ENCODE measurements at places on chromosomes 16 and 17.
A peak's percentile ranks its signal among the peaks of the same experiment; 100 is the strongest.

GRCh38 chr17:10200645-10201044 lies 2.2 kb upstream of the GAS7 start:
- DNase-seq: no peak

GRCh38 chr16:6853565-6853964 lies 479.1 kb upstream of the RBFOX1 start:
- no peak for DNase-seq

GRCh38 chr17:10931133-10931532 lies 93.2 kb upstream of the PIRT start:
- no peak for DNase-seq

DNA sequence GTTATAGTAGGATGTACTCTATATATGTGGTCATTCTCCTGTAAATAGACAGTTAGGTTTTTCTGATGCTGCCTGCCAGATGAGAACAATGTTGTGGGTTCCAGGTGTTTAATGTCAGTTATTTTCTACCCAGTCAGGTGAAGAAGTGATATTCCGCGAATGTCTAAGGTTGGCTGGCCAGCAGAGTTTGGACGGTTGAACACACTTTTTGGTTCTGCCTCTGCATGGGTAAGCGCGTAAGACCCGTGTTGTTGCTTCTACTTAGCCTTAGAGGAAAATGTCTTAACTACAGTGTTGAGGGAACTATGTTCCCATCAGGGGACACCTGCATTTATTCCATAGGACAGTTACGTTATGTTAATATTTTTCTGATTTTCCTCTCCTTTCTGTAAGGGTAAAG lies 162.6 kb downstream of the MAP2K6 start:
- DNase-seq: no peak

DNA sequence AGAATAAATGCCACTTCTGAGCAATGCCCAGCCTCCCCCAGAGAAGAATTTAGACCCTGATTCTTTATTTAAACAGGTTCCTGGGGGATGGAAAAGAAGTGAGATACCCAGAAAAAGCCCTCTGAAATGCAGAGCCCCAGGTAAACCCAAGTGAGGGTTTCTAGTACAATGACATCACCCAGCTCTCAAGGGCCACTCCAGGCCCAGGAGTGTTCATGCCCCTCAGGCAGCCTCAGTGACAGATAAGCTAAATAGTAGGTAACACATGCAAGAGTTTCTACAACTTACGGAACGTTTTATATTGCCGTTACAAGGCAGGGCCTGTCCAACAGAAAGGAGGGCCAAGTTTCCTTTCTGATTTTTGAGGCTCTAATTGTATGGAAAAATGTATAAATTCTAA lies 683.7 kb upstream of the SALL1 start:
- DNase-seq: no peak

- DNase-seq: no peak
These were observed 343.7 kb upstream of the SOX9 start for GRCh38 chr17:71777048-71777640.

- DNase-seq: peak; percentile 97
These were observed 27.8 kb downstream of the BAHCC1 start for GRCh38 chr17:81422776-81423697.

DNA sequence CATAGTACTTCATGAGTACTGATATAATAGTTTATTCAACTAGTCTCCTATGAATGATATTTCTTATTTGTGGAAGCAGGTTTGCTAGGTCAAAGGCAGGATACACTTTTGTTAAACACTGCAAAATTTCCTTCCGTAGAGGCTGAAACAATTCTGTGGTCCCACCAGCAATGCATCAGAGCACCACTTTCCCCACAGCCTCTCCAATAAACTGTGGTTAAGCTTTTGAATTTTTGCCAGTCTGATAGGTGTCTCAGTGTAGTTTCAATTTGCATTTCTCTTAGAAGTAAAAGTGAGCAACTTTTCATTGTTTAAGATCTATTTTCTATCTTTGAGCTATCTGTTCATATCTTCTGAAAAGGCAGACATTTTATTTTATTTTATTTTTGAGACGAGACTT lies 36.4 kb upstream of the CORO6 start:
- no peak for DNase-seq

DNA sequence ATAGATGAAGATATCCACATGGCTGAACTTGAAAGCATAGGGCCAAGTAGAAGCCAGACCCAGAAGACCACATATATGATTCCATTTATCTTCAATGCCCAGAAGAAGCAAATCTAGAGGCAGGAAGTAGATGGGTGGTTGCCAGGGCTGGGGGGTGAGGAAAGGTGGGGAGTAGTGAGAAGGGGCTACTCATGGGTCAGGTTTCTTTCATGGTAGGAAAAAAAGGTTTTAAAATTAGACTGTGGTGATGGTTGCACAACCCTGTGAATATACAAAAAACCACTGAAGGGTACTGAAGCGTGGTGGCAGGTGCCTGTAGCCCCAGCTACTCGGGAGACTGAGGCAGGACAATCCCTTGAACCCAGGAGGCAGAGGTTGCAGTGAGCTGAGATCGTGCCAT lies 5.4 kb downstream of the CD2BP2 start:
- DNase-seq: no peak

DNA sequence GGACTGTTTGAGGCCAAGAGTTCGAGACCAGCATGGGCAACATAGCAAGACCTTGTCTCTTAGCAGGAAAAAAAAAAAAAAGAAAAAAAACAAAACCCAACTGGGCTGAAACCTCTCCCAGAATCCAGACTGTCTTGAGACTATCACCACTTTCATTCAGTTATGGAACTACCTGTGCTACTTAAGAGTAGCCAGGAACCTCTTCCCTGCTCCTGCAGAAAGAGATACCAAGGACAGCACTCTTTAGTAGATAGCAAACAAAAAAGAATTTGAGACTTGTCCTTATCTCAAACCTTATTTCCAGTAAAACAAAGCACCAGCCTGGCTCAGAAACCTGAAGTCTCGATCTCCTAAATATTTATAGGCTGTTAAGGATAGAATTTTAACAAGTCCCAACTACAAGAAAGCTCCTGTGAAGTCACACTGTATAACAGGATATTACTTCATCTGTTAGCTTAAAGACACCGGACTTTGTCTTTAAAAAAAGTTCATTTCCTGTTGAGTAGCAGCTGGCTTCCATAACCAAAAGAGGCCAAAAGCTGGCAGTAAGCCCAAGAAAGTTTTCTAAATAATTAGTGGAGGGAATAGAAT lies 5.1 kb downstream of the CDR2 start:
- DNase-seq: peak; percentile 48

- DNase-seq: peak; percentile 36
These were observed 245.2 kb downstream of the XYLT1 start for GRCh38 chr16:17225541-17225940.

DNA sequence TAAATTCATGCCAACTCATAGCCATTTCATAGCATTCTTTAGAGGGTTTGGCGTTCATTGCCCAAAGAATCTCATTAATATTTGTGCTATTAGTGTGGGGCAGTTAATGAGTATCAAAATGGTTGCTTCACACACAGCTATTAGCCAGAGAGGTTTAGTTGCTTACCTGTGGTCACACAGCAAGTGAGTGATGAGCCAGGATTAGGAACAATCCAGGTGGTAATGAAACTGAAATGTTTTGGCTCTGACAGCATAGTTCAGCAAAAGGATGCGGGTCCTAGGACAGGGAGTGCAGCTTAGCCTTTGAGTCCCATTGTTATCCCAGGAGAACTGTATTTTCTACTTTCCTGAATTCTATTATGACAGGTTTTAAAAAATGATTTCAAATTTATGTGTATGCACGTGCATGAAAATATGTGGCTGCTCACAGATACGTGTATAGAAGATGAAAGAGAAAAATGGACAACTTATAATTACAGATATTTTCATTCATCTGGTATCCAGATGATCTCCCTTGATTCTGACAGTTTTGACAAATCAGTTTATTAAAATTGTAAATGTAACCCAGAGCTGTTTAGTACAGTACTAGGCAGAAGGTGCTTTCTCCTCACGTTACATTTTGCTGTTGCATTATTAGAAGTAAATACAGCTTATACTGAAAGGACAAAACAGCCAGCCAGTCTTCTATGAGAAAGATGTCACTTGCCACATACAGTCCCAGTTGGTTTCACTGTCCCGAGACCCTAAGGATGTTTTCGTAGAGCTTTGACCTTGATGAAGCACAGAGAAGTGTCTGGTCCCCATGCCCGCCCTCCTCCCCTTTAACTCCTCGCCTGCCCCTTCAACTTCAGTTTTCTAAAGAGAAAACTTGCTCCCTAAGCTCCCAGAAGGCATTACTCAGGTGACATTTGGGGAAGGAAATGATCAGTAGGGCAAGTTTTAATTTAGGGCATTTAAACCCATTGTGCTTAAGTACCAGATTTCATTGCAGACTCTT lies 99.8 kb upstream of the TBX2 start:
- DNase-seq: no peak

- no peak for DNase-seq
These were observed 31.2 kb downstream of the CDH3 start for GRCh38 chr16:68676113-68676860.

- no peak for DNase-seq
These were observed 7.6 kb downstream of the PRR29 start for GRCh38 chr17:64005734-64006167.

- DNase-seq: peak; percentile 27
These were observed 140.1 kb downstream of the CCDC182 start for GRCh38 chr17:57604771-57605674.

Measured in suppressor macrophage treated with lipopolysaccharide for 1 hour (primary cell).